Urinary bladder (tissue), 4 donors: ENCODE measurements at places on chromosomes 11 and 22. TPM values are rescaled to one million over a fixed set of nuclear protein-coding genes. Genes with fewer than 3 reads are reported as not detected.

The TRIM48 gene
- total RNA-seq = not detected

The SCGB1A1 gene
- total RNA-seq = 9.5 TPM

The LYVE1 gene
- total RNA-seq = 141 TPM

The SYT7 gene
- 1.1 TPM for total RNA-seq

The GRIA4 gene
- 3.1 TPM for total RNA-seq

The IGF2 gene
- 362 TPM for total RNA-seq

DNA sequence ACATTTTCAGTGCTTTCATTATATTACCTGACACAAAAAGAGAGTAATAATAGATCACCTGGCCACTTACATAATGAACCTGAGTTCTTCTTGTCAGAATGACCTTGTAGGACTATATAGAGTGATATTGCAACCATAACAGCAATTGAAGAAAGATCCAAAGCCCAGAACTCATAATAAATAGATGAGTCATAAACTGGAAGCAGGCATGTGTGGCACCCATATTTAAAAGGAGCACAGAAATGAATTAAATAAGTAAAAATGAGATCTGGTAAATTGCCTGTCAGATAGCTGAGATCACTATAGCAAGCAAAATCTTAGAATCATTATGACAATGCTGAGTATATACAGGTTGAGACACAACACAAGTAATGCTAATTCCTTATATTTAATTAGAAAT lies 331.8 kb downstream of the AASDHPPT start:
- no peak for DNase-seq

GRCh38 chr22:43451371-43452050 lies 39.7 kb downstream of the MPPED1 start:
- DNase-seq = no peak

DNA sequence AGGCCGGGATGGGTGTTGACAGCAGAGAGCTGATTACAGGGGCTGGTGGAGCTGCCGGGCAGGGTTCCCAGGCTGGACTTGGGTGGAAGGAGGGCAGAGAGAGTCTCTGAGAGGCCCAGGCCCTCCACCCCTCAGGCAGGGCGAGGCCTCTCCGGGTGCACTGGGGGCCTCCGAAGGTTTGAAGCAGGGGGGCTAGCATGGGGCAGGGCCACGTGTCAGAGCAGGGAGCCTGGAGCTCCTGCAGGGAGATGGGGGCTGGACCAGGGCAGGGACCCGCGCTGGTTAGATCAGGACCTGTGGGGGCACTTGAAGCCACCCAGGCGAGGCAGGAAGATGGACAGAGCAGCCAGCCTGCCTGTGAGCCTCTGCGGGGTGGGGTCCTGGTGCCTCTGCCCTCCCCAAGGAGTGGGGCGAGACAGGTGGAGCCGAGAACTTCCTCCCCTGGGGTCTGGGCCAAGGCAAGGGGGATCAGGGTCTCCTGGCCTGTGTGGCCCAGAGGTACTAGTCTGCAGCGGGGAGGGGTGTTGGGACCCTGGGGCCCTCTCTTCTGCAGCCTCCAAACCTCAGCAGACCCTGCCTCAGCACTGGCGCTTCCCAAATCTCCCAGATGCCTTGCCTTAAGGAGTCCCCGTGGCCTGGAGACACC lies 911 bp downstream of the PANX2 start:
- DNase-seq = no peak

GRCh38 chr11:7967826-7968225 lies 2.6 kb upstream of the NLRP10 start:
- DNase-seq = no peak

DNA sequence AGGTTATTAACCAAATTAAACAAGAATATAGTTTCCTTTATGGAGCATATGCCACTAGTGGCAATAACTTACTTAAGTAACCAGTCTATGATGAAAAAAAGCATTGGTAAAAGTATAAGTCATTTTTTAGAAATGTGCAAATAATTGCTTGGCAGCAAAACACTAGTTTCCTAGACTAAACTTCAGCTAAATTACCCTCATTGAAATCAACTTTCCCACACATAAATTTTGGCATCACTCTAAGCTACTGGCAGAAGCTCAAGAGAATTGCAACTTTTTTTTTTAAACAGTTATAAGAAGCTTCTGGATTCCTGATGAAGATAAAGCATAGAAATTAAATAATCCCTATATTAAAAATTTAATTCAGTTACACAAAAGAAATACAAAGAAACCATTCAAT lies 12.5 kb downstream of the CCDC34 start:
- no peak for DNase-seq

DNA sequence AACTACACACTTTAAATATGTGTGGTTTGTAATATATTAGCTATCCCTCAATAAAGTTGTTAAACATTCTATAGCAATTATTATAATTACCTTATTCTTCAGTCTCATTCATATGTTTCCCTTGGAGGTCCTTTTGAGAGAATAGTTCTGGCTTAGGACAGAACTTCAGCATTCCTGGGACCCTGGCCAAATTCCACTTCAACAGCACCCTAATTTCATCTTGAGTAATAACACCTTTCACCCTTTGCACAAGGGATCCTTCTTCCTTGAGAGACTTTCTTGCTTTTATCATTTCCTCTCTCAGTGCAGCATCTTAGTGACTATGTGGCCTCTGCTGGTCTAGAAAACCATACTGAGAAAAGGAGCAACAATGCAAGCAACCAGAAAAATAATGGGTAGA lies 255.9 kb downstream of the C11orf87 start:
- no peak for DNase-seq

DNA sequence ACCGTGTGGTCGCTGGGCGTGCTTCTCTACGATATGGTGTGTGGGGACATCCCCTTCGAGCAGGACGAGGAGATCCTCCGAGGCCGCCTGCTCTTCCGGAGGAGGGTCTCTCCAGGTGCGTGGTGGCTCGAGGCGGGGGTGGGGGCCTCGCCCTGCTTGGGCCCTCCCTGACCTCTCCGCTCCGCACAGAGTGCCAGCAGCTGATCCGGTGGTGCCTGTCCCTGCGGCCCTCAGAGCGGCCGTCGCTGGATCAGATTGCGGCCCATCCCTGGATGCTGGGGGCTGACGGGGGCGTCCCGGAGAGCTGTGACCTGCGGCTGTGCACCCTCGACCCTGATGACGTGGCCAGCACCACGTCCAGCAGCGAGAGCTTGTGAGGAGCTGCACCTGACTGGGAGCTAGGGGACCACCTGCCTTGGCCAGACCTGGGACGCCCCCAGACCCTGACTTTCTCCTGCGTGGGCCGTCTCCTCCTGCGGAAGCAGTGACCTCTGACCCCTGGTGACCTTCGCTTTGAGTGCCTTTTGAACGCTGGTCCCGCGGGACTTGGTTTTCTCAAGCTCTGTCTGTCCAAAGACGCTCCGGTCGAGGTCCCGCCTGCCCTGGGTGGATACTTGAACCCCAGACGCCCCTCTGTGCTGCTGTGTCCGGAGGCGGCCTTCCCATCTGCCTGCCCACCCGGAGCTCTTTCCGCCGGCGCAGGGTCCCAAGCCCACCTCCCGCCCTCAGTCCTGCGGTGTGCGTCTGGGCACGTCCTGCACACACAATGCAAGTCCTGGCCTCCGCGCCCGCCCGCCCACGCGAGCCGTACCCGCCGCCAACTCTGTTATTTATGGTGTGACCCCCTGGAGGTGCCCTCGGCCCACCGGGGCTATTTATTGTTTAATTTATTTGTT lies 2.4 kb downstream of the PIM3 start:
- no peak for DNase-seq

DNA sequence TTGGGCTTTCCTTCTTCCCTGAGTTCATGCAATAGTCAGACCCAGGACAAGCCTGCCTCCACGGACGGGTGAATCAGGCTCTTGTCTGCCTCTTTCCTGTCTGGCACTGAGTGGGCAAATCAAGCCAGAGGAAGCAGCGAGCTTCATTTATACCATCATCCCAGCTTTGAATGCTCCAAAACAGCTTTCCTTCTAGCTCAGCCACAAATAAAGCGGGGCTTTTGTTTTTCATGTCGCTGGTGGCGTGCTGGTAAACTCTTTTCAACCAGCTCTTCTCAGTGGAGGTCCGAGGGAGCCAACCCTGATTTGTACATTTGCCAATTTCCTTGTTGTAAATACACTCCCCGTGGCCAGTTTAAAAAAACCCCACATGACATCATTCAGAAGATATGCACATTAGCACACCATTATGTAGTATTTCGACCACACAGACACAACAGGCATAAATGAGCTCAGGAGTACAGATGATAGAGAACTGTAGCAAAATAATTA lies 8.6 kb downstream of the C11orf91 start:
- DNase-seq = peak; percentile 90

DNA sequence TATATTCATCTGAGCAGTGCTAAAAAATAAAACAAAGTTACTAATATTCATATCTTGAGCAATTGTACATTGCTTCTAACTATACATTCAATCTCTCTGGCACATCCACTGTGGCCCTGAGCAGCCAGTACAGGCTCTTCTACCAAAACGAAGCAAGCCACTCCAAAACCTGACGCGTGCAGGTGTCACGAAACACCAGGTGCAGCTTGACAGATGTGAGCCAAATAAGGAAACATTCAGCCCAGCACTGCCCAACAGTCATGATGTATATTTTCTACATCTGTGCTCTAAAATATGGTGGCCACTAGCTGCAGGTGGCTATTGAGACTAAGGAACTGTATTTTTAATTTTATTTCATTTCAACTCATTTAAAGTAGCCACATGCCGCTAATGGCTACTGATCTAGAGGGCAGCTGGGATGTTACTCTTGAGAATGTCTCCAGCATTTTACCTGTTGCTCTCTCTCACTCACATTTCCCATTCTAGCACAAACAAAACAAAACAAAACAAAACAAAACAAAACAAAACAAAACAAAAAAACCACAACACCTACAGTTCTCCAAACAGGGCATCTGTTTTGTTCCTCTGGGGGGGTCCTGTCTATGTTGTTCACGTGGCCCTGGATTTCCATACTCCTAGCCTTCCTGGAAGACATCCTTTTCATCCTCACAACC lies 77.7 kb downstream of the LARGE1 start:
- no peak for DNase-seq

GRCh38 chr22:27801616-27802345 lies at the start of gene MN1:
MN1 (minus strand) TSS chr22:27801756; CDS start chr22:27800543, 1,213 bp downstream.
- DNase-seq = no peak

DNA sequence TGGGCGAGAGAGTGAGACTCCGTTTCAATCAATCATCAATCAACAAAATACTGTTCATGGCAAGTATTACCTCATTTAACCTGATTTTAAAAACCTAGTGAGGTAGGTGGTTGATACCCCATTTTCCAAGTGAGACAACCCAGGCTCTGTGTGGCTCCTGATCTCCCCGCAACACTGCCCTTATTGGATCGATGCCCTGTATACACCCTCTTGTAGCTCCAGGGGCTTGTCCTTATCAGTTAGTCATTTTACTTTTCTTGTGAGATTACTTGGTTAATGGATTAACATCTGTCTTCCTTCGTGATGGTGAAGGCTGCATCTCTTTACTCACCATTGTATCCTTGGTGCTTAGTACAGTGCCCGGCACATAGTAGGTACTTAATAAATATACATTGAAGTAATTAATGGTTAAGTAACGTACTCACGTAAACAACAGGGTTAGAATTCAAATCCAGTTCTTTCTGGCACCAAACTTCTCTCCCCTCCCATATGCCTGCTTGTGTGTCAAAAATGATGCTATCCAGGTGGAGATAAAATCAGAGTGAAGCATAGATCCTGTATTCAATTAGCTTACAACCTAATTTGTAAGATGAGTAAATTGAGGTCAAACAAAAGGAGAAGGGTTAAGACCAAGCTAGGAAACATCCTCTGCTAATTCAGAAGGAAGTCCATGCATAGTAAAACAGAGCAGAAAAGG lies 1.8 kb upstream of the PRG2 start:
- DNase-seq = no peak

DNA sequence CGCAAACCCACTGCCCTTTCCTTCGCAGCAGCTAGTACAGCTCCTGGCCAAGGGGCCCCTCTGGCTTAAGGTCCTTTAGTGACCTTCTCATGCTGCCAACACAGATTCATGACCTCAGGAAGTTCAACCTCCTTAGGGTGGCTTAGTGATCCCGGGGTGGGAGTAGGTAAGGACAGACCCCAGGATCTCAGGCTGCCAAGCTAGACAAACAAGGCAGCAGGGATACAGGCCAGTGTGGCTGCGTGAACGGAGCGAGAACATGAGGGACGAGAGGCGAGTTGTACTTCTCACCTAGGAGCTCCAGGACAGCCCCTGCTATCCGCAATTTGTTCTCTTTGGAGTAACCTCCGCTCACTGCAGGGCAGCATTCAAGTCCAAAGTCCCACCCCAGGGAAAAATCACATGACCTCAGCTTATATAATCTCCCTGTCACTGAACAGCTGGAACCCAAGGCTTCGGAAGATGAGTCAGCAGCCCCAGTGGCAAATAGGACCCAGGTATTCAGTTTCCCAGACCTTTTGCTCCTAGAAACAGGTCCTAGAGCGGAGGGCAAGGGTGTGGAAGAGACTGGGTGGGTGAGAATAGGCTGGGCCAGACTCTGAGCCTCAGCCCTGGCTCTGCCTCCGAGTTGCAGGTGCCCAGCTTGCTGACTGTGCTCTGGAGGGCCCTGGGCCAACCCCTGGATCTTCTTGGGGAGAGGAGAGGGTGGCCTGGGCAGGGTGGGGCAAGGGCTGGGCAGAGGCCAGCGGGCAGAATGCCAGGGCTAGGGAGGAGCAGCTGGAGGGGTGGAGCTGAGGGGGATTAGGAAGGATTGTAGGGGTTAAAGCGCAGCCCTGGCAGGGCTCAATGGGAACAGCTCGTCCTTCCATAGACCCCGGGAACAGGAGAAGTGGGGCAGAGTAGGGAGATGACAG lies 13.1 kb downstream of the USP2 start:
- no peak for DNase-seq

GRCh38 chr11:65860278-65861164 lies at the start of gene MUS81:
MUS81 (plus strand) TSS chr11:65860433; CDS start chr11:65860754, 321 bp downstream.
- peak; percentile 97 for DNase-seq

DNA sequence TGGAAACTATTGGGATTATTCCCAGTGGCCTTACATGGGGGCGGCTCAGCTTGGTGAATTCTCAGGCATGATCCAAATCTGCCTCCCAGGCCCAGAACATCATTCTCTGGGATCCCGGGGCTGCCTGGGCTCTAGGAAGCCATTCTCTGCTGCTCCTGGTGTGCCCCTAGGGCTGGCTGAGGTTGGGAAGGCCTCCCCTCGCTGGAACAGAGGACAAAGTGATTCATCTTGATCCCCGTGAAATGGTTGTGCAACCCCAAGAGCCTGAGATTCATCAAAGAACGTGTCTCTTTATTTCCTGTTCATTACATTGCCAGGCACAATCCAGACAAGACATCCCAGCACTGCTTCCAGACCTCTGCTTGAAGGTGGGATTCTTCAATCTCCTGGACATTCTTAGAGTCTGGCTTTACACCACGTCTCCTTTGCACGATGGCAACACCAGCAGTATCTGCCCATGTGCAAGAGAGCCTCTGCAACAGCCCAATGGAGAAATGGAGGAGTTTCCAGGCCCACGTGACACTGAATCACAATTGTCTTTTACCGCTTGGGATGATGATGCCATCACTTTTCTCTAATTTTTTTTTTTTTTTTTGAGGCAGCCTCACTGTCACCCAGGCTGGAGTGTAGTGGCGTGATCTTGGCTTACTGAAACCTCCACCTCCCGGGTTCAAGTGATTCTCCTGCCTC lies 52.3 kb downstream of the TST start:
- DNase-seq = no peak

GRCh38 chr11:90223248-90223585 lies 368 bp upstream of the CHORDC1 start:
- no peak for DNase-seq
